ENCODE measurements at places on chromosomes 3 and 15. TPM values are rescaled to one million over a fixed set of nuclear protein-coding genes. Genes with fewer than 3 reads are reported as not detected.

The RARRES1 gene
- 7.8 TPM for total RNA-seq

The UMPS gene
- total RNA-seq: 28.3 TPM

The CGNL1 gene
- total RNA-seq: 6.9 TPM

The RTP1 gene
- not detected for total RNA-seq

The TFG gene
- total RNA-seq: 144 TPM

The GNAT1 gene
- total RNA-seq: 0.05 TPM

The GOLGA8R gene
- total RNA-seq: 1.6 TPM

The STAB1 gene
- total RNA-seq: 0.50 TPM

The LEKR1 gene
- total RNA-seq: 1.4 TPM

The UPK1B gene
- total RNA-seq: 33.7 TPM

The DAZL gene
- total RNA-seq: not detected

The WDR72 gene
- 11.8 TPM for total RNA-seq
